ENCODE measurements at places on chromosomes 5 and 9. TPM values are rescaled to one million over a fixed set of nuclear protein-coding genes. Genes with fewer than 3 reads are reported as not detected.

Gene PTGER4
- total RNA-seq = 85.1 TPM

Gene ECSCR
- 0.76 TPM for total RNA-seq

Gene CAVIN4
- 0.12 TPM for total RNA-seq

Gene GTF2H2
- 21.3 TPM for total RNA-seq

Gene KCTD16
- total RNA-seq = not detected

Gene GFI1B
- total RNA-seq = not detected

Gene DND1
- total RNA-seq = 3.9 TPM

Gene HOMER1
- total RNA-seq = 3.1 TPM

Gene LCN12
- total RNA-seq = 3.2 TPM

Gene FBXL7
- total RNA-seq = not detected

Gene PCDHGB2
- 1.0 TPM for total RNA-seq

Gene TXNDC8
- not detected for total RNA-seq

Gene PHF24
- not detected for total RNA-seq

Gene PDGFRB
- total RNA-seq = 11.4 TPM

Gene DAB2IP
- 0.32 TPM for total RNA-seq

Gene SSNA1
- 88.8 TPM for total RNA-seq

Gene GPR151
- total RNA-seq = not detected

Gene RGS7BP
- total RNA-seq = not detected

Gene PHF19
- 213 TPM for total RNA-seq

Gene SLC6A7
- total RNA-seq = not detected

Gene ATP10B
- not detected for total RNA-seq

Gene SLC9A3
- total RNA-seq = 1.5 TPM

Gene BSPRY
- total RNA-seq = 11.4 TPM

Gene PRUNE2
- 1.6 TPM for total RNA-seq

Gene CCDC180
- 2.9 TPM for total RNA-seq

Gene RLN2
- 2.4 TPM for total RNA-seq

Gene ADAMTS13
- 2.5 TPM for total RNA-seq

Gene CARTPT
- not detected for total RNA-seq

Gene FUT7
- 1.7 TPM for total RNA-seq

Gene MELK
- 39.7 TPM for total RNA-seq

Gene SARDH
- total RNA-seq = 0.71 TPM

Gene ENTREP1
- not detected for total RNA-seq

Gene LHX3
- not detected for total RNA-seq

Gene BAAT
- total RNA-seq = not detected

Gene ZNF366
- not detected for total RNA-seq

Gene JAKMIP2
- 6.3 TPM for total RNA-seq

Gene FCN2
- total RNA-seq = not detected

Gene CCNB1
- total RNA-seq = 119 TPM

Gene GABRP
- total RNA-seq = not detected

Gene OGN
- total RNA-seq = not detected

Gene SV2C
- total RNA-seq = 0.07 TPM

Gene RIC1
- total RNA-seq = 21.5 TPM

Gene KYAT1
- total RNA-seq = 13.9 TPM

Gene GGTA1
- total RNA-seq = 0.20 TPM
